ENCODE measurements at places on chromosomes 7 and 10.

DNA sequence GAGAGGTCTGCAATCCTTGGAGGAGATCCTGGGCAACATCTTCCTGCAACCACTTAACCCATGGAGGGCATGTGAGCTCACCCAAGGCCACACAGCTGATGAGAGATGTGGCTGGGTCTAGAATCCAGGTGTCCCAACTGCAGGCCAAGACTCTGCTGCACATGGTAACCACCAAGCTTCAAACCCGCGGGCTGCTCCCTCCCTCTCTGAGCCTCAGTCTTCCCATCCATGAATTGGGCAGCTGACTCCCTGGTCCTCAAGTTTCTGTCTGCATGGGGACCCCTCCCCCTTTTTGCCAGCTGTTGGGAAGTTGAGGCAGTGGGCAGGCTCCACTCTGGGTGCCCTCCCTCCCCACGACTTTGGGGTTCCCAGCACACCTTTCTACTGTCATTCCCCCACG, 20.9 kb upstream of the INMT start:
- DNase-seq: no peak

DNA sequence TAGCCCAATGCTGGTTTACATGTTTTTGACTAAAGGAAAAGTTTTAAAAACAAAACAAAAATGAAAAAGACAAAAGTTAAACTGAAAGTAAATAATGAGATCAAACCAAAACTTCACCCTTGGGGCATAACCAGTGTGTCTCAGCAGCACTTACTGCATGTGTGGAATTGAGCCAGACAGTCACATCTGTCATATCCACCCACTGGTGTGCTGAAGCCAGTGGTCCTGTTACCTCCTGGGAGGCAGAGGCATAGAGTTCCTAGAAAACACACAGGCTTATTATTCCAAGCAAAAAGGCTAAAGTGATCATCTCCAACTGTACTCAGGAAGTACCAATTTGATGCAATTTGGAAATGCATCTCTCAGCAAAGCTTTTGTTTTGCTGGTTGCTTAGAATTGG, 40.4 kb downstream of the ASAH2 start:
- DNase-seq: no peak

DNA sequence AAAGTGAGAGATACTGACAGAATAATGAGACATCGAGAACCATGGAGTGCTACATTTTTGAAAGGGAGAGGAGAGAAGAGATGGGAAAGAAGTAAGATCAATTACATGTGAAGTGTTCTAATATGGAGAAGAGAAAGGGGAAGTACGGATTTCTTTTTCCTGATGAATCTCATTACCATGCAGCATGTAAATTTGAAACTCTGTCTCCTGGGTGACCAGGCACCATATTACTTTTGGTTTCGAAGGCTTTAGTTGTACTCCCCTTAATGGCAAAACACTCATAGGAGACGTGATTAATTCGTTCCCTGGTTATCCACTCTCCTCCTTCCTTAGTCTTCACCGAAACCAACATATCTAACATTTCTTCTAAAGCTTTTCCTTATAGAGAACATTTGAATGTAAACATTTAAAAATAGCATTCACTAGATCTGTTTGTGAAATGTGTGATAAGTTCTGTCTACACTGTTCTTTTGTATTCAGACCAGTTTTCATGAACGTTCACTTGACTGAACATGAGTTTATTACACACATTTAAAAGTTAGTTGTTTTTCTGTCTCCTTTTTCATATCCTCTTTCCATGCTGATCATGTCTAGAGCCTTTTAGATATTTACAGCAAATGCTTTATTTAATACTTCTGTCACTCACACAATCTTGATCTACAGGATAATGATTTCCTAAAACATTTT, 80.2 kb upstream of the MSRB2 start:
- DNase-seq: no peak

DNA sequence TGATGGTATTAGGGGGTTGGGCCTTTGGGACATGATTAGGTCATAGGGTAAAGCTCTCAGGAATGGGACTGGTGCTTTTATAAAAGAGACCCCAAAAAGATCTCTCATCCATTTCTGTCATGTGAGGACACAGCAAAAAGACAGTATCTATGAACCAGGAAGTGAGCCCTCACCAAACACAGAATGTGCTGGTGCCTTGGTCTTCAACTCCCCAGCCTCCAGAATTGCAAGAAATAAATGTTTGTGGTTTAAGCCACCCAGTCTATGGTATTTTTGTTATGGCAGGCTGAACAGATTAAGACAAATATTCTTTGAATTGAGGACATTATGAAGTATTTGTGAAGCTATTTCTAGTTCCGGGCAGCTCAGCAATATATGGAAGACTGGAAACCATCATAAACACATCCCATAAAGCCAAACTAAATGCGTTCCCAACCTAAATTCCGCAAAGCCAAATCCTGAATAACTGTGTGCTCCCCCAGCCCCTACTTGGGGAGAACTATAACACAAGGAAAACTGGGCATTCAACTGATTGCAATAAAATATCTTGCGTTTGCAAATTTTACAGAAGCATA, 153.7 kb downstream of the GALNT17 start:
- no peak for DNase-seq

DNA sequence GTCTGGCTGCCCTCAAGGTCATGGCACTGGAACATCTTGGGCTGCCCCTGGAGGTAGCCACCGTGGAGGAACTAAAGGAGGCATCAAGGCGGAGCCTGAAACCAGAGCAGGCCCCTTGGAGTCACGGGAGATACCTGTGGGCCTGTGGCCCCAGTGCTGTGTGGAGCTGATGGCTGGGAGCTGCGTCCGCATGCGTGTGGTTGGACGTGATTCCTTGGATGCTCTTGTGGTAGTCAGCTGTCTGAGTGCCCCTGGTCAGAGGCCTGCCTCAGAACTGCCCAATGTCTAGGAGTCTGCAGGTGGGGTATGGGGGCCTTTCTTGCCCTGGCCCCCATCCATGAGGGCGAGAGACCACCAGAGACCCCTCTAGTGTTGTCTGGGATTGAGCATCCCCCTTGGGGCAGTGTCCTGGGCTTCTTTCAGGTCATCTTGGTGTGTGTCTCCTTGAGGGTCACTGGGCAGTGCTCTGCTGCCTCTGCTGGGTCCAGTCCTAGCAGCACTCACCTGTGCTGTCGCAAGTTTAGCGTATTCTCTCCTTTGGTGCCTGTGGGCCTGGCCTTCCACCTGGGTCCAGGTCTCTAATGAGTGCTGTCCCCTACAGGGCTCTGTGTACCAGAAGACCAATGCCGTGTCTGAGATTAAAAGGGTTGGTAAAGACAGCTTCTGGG, 8.1 kb downstream of the PGAM2 start:
- DNase-seq: no peak

- DNase-seq: no peak
These were observed 48.1 kb upstream of the GLCCI1 start for GRCh38 chr7:7920481-7920880.

DNA sequence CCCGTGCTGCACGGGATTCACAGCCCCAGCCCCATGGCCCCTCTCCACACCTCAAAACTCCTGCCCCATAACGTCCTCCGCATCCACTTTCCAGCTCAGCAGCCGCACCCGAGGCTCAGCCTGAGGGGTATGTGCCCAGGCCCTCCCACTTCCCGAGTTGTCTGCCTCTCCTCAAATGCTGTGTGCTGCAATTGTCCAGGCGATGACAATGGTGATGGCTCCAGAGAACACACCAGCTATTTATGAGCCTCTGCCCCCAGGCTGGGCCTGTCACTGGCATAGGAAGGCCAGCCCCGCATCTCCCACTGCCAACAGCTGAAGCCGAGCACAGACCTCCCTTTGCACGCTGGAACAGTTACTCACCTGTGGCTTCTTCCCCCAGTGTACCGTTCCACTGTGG, 2.4 kb upstream of the LDB3 start:
- DNase-seq: no peak

- peak; percentile 7 for DNase-seq
These were observed 125.7 kb upstream of the CDK1 start for GRCh38 chr10:60652628-60653027.

DNA sequence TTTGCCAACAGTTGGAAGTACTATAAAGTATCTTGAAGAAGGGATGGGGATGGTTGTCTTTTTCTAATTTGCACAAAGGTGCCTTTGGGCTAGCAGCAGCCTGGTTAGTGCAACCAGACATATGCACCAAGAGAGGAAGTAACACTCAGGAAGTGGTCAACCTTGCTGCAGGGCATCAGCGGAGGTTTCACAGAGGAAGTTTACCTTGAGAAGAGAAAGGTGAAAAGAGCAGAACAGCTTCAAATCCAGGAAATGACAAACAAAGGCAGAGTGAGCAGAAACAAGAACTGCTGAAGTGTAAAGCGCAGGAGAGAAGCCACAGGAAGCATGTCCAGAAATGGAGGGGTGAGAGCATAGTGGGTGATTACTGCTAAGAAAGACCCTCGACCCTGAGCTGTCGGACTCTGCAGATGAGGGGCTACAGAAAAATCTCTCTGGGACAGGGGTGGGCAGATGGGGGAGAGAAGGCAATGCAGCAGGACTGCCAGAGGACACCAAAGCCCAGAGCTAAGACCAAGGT, 66.9 kb downstream of the STK17A start:
- peak; percentile 87 for DNase-seq

DNA sequence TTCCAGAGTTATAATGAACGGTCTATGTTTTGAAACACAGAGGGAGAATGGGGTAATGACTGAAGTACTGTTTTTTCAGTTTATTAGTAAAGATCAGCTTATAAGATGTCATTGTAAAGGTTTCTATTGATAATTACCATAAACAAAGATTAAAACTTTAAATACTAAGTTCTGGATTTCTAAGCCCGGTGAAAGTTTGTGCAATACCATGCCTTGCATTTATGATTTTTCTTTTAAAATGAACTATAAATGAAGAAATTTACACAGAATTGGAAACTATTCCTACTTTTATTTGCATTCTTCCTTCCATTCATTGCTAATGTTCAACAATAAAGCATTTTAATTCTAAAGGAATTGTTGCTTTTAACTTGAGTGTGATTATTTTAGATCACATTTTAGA, 4.9 kb downstream of the MEOX2 start:
- DNase-seq: no peak

- DNase-seq: no peak
These were observed 17.0 kb downstream of the PKD1L1 start for GRCh38 chr7:47931005-47932004.

GRCh38 chr10:131972474-131973071, 9.2 kb downstream of the BNIP3 start:
- DNase-seq: peak; percentile 57

- DNase-seq: no peak
These were observed 15.8 kb downstream of the PLEKHA1 start for GRCh38 chr10:122390271-122390670.

DNA sequence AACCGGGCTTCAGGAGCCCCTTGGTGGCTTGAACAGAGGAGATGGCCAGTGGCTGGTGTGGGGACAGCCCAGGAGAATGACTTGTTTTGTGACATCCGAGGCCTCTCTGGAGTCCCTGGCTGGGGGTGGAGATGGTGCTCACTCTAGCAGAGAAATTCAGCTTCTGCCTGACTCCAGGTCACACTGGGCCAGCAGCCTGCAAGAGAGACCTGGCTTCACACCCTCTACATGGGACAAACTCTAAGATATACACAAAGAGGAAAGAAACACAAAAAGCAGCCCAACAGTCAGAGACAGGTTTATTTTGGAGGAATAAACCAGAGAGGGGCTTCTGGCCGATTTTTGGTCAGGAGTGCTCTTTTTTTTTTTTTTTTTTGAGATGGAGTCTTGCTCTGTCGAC, 132.8 kb downstream of the ELFN1 start:
- no peak for DNase-seq

GRCh38 chr7:91945476-91945875, 4.8 kb downstream of the AKAP9 start:
- DNase-seq: peak; percentile 75

DNA sequence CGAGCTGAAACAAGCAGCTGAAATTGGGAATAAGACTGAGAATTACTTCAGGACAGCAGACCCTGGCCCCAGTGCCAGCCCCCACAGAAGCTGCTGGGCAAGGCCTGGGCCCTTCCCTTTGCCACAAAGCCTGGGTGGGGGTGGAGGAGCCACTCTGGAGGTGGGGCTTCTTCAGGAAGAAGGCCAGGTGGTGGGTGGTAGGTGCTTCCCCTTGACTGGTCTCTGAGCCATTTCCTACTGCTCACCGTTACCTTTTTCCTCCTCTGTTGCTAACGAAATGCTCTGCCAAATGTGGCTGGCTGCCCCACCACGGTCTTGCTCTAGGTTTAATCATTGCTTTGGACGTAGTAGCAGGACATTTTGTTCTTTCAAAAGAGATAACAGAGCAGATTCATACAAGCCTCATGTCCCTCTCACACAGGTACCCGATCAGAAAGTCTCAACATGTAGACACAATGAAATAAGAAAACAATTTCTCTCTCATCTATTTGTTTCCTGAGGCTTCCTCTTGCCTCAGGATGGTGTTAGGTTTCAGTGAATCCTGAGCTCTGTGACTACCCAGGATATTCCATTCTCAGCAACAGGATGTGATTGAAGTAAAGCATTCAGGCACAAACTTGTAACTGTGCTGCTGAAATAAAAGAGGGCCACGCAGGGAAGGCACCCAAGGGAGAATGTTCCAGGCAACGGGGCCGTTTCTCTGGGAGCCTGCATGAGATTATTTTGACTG, 66.5 kb downstream of the WDR11 start:
- DNase-seq: no peak

DNA sequence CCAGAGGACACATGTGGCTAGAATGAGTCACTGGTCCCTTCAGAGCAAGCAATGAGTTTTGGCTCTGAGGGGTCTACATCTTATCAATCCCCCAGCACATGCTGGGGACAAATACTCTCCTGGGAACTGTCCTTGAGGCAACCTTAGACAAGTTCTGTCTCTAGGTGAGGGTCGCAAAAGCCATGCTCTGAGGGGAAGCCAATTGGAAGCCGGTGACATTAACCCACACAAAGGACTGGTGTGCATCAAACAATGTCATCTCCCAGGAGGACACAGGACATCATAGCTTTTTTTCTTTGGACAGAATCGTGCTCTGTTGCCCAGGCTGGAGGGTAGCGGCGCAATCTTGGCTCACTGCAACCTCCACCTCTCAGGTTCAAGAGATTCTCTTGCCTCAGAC, 111.6 kb upstream of the ZNF722 start:
- no peak for DNase-seq
